ENCODE measurements at places on chromosomes 7 and 10.

DNA sequence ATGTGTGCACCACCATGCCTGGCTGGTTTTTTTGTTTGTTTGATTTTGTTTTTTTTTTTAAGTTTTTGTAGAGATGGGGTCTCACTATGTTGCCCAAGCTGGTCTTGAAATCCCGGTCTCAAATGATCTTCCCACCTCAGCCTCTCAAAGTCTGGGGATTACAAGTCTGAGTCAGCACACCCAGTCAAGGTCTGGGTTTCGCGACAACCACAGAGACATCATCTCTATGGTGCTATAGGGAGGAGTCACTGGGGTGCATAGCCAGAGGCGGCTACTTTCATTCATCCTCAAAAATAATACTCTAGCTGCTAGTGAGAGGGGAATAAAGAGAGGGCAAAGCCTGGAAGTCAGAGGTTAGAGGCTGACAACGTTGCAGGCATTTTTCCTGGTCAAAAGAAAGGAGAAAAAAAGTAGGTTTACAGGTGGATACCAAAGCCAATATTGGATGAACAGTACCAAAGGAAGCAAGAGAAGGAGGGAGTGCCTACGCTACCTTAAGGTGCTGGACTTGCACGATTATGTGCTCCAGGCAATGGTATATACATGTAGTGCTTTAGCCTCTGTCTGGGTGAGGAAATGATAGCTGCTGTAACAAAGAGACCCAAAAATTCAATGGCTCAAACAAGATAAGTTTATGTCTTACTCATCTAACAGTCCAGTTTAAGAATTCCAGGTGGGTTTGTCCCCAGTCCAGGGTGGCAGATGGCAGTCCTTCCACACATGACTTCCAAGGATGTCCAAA lies 178.3 kb downstream of the SKIDA1 start:
- no peak for DNase-seq

DNA sequence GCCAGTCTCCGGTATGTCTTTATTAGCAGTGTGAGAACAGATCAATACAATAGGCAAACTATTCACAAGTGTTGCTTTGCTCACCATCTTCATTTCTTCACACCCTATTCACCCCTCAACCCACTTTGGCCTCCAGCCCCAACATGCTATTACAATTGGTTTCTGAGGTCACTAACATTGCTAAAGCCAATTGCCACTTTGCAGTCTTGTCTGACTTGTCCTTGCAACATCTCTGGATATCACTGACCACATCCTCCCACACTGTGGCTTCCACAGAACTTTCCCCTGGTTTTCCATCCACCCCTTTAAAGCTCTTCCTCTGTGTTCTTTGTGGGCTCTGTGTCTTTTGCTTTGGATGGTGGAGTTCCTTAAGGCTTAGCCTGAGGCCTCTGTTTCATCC lies 5.2 kb upstream of the APBB1IP start:
- no peak for DNase-seq

DNA sequence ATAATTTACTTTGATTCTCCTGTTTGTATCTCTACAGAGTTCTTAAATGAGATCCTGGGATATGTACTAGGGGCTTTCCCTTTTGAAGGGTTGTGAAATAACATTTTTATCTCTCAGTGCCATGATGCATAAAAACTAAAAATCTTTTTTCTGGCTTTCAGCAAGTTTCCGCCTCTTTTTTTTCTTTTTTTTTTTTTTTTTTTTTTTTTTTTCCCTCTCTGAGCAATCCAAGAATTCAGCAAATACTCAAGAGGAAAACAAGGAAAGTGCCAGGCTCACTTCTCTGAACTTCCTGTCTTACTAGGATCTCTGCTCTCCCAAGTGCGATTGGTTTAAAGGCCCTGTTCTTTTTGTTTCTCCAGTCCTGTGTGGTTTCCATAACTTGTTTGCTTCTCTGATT lies 79.9 kb downstream of the HYCC1 start:
- no peak for DNase-seq

DNA sequence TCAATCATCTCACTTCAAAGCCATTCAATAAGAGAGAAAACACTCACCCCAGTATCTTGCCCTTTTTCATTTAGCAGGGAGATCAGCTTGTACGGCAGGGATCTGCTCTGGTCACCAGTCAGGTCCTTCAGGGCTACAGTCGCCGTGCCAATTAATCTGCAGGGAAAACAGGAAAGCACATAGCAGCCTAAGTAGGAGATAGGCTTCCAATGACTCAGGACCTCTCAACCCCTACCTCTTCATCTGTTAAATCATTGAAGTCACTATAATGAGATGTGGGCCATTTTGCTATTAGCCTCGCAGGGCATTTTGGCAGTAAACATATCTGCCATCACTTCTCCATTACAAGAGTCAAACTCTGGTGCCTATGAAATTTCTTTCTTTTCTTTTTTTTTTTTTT lies 50.8 kb downstream of the MYOF start:
- no peak for DNase-seq

GRCh38 chr10:90087197-90088023 lies 386.0 kb downstream of the KIF20B start:
- peak; percentile 74 for DNase-seq
